ENCODE measurements at places on chromosomes 1 and 21. TPM values are rescaled to one million over a fixed set of nuclear protein-coding genes. Genes with fewer than 3 reads are reported as not detected.

GRCh38 chr21:37631319-37632117, 264.9 kb downstream of the DYRK1A start:
- no peak overlapping the region for H3K4me3 ChIP-seq
- H3K27me3 ChIP-seq = no peaks in the 10 kb centered on the region
- H3K4me1 ChIP-seq = peaks cover 14% of the 10 kb centered on the region
- H3K27ac ChIP-seq = peak overlapping the region; percentile 23
- H3K36me3 ChIP-seq = no peaks in the 10 kb centered on the region

GRCh38 chr1:81678779-81679178, 122.0 kb upstream of the ADGRL2 start:
- no peak for DNase-seq
- H3K4me3 ChIP-seq = no peak overlapping the region
- no peaks in the 10 kb centered on the region for H3K36me3 ChIP-seq

C1orf94 gene
- not detected for total RNA-seq

GRCh38 chr1:241499910-241500309, 19.6 kb downstream of the FH start:
- no peaks in the 10 kb centered on the region for H3K4me1 ChIP-seq
- no peak overlapping the region for H3K27ac ChIP-seq
- no peak for DNase-seq
- no peak overlapping the region for H3K4me3 ChIP-seq

GRCh38 chr1:159889821-159890252, 10.1 kb downstream of the CFAP45 start:
- H3K27ac ChIP-seq = peak overlapping the region; percentile 81
- H3K4me1 ChIP-seq = peaks cover 27% of the 10 kb centered on the region
- no peaks in the 10 kb centered on the region for H3K27me3 ChIP-seq
- H3K4me3 ChIP-seq = no peak overlapping the region
- DNase-seq = peak; percentile 46
- H3K36me3 ChIP-seq = no peaks in the 10 kb centered on the region
